T-helper 17 cell (primary cell): ENCODE measurements at places on chromosomes 12 and 14. TPM values are rescaled to one million over a fixed set of nuclear protein-coding genes. Genes with fewer than 3 reads are reported as not detected.

DNA sequence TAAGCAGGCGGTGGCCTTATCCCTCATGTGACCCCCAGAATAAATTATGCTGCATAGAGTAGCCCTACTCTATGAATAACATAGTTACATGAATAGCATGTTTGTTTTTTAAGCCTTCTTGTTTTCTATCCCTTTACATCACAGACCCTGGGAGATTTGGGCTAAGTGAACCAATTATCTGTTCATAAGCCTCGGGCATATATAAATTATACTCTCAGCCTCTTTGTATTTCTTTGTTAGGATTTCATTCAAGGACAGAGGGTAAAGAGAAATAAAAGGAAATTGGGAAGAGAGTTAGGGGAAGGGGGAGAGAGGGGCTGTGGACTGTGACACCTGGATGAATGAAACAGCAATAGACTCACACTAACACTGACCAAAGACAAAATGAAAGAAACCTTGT, 35.3 kb upstream of the RTRAF start:
- H3K4me3 ChIP-seq: no peak overlapping the region
- peaks cover 23% of the 10 kb centered on the region for H3K4me1 ChIP-seq
- no peak for DNase-seq
- no peaks in the 10 kb centered on the region for H3K27me3 ChIP-seq

Gene ACSS3
- total RNA-seq: not detected

- no peak overlapping the region for H3K27ac ChIP-seq
- peaks cover 5% of the 10 kb centered on the region for H3K27me3 ChIP-seq
- H3K4me1 ChIP-seq: no peaks in the 10 kb centered on the region
- no peak overlapping the region for H3K4me3 ChIP-seq
- no peaks in the 10 kb centered on the region for H3K36me3 ChIP-seq
These were observed 124.8 kb downstream of the TMTC3 start for GRCh38 chr12:88266806-88267360.

GRCh38 chr12:21485998-21486397, 15.4 kb downstream of the RECQL start:
- H3K27me3 ChIP-seq: no peaks in the 10 kb centered on the region
- no peak for DNase-seq
- peaks cover 6% of the 10 kb centered on the region for H3K4me1 ChIP-seq

DNA sequence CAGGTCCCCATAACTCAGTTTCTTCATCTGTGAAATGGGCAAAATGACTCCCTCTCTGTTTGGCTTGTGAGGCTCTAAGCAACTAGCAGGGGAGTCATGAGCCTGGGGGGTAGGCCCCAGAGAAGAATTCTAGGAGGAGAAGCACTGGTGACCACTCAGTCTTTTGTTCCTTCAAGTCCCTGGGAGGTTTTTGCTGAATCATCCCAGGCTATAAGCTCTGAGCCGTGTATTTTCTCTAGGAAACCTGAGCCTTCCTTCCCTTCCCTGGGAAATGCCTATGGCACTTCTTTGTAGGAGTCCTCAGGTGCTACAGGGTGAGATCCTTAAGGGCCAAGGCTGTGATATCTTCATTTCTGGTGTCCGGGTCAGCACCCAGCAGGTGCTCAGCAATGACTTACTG, 4.5 kb downstream of the RPH3A start:
- peaks cover 19% of the 10 kb centered on the region for H3K4me1 ChIP-seq
- H3K27ac ChIP-seq: no peak overlapping the region
- no peak overlapping the region for H3K4me3 ChIP-seq

Gene RILPL2
- 9.6 TPM for total RNA-seq

Gene IGFBP6
- total RNA-seq: 0.45 TPM

DNA sequence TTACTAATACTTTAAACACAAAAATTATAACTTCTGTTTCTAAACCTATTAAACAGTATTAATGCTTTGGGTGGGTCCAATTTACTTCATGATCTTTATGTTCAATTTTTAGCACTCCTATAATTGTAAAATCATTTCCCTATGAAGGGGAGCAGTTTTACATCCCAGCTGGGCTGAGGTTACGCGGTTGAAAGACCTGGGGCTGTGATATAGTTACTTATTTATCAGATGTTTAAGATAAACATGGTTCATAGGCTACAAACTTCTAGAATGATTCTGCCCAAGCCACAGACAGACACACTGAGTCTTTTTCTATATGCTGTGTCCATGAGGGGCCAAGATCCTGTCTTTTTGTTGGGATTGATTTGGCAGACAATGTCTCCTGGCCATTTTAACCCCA, 44.4 kb downstream of the DYRK2 start:
- DNase-seq: no peak
- no peak overlapping the region for H3K27ac ChIP-seq
- H3K4me3 ChIP-seq: no peak overlapping the region
- H3K4me1 ChIP-seq: peaks cover 25% of the 10 kb centered on the region
